ENCODE measurements at places on chromosomes 12 and 14.

DNA sequence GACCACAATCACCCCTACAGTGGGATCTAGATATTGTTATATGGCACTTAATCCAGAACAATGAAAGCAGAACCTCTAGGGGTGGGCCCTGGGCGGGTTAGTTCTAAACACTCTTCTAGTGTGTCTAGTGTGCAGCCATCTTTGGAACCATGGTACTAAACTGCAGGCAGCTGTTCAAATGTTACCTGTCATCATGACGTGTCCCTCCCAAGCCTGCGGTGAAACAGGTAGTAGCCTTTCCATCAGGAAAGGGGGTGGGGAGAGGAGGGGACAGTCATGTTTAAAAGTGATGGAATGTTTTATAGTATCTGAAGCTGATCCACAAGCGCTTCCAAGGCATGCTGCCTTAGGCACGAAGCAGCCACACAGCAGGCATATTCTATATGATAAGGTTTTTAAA is 122.6 kb upstream of the SLC35F4 start:
- DNase-seq: no peak

DNA sequence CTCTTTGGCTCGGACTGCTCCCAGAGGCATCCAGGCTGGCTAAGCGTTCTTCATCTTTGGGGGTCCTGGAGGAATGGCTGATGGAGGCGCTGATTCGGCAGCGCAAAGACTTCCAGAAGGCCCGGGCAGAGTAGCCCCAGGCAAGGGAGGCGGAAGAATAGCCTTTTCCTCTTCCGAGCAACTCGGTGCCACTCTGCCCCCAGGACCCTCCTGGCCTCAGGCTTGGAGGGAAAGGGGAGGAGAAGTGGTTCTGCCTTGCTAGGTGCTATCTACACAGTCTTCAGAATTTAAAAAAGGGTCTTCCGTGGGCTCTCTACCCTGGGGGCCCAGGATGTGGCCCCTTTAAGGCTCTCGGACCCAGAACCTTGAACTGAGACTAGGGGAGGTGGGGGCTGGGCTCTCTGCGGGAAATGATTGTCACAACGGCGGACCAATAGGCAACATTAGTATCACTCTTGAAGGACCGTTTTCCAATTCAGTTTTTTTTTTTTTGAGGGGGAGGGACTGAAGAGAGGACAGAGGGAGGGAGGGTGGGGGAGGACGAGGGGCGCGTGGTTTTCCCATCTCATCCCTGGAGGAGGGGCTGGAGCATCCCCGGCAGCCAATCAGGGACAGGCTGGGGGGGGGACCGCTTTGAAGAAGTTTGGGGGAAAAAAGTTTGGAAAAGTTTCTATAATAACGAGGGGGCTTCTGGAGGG is at the start of gene NFATC4:
Gene NFATC4 (plus strand): TSS at position 671 of the 698 bp plus-strand sequence. CDS start 157 bp downstream, outside the sequence.
- peak; percentile 78 for DNase-seq

- DNase-seq: no peak
These were observed 1278.1 kb downstream of the AACS start for GRCh38 chr12:126343321-126343720.

DNA sequence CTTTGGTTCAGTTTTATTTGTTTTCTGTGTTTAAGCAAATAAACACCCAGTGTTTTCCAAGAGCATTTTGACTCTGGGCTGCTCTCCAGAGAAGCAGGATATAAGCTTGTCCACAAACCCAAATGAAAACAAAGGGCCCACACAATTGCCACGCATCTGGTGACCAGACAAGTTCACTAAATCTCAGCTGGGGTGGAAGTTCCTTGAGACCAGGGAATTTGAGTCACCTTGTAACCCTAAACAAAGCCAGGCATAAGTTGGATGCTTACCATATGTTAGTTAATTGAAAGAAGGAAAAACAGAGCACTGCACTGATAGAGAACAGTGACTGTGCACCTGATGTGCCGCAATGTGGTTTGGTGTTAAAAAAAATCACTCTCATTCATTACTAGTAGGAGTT is 1.6 kb upstream of the TXNRD1 start:
- no peak for DNase-seq

GRCh38 chr12:88994971-88995370 is 357.3 kb downstream of the DUSP6 start:
- DNase-seq: no peak

- no peak for DNase-seq
These were observed 95.7 kb downstream of the PTPN11 start for GRCh38 chr12:112514456-112514855.

DNA sequence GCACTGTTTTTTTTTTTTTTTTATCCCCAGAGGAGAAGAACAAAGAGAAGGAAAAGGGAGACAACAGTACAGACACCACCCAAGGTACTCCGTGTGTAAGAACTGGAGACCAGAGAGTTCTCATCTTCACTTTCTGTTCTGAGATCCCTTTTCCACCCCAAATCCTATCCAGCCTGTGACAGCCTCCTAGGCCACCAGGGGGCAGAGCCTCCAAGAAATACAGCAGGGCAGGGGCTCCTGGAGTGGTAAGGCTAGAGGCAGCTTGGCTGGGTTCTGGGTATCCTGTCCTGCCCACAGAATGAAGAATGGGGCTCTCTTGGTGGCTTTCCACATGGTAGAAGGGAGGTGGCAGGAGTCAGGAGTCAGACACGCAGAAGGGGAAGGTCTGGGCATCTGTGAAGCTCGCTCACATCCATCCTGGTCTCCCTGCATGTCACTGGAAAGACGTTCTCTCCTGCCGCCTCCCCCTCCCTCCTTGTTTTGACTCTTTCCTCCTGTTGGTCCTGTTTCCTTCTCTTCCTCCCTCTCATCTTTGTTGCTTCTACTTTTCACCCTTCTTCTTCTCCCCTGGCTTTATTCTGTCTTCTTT is 12.0 kb downstream of the CLSTN3 start:
- DNase-seq: no peak

GRCh38 chr12:108102363-108102762 is 26.7 kb upstream of the WSCD2 start:
- DNase-seq: no peak

GRCh38 chr12:23025372-23026016 is 400.5 kb downstream of the ETNK1 start:
- DNase-seq: no peak

- DNase-seq: no peak
These were observed 3.0 kb upstream of the FAM177A1 start for GRCh38 chr14:35043046-35043445.

All from NCI-H1417 treated with DMSO at 0.1 percent for 48 hours (cell line).